ENCODE measurements at places on chromosomes 5 and 9.
A peak's percentile ranks its signal among the peaks of the same experiment; 100 is the strongest.

GRCh38 chr9:70117835-70118319, 74.2 kb downstream of the MAMDC2 start:
- peak; percentile 74 for DNase-seq

DNA sequence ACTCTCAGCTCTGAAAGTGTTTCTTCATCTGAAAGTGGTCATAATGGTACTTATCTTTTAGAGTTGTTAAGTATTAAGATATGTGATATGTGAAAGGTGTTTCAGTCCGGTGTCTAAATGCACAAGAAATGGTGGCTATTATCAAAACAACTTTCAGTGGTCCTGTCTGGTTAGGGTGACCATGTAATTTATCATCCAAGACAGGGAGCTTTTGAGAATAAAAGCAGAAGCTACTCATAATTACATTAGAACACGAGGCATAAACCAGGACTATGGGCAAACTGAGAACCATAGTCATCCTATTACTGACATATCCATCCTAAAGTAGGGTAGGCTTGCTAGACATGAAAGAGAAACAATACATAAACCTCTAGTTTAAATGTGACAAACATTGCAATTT, 418.1 kb upstream of the SEMA6A start:
- DNase-seq = no peak

DNA sequence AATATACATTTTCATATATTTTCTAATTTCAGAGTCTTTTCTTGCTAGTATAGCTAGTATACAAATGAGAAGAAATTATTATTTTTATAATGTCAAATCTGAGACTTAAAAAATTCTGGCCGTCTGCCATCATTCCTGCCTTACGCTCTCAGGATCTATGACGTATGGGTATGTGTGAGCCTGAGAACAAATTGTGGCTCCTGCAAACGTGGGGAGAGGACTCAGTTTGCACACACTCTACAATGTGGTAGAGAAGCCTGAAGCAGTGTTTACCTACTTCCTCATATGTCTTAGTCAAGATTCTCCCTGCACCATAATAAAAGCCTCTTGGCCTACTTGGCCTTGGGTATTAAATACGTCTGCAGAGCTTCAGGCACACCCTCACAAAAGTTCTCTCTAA, 825.4 kb downstream of the SEMA5A start:
- DNase-seq = peak; percentile 54

- no peak for DNase-seq
These were observed 158.2 kb downstream of the SREK1 start for GRCh38 chr5:66302344-66302743.

DNA sequence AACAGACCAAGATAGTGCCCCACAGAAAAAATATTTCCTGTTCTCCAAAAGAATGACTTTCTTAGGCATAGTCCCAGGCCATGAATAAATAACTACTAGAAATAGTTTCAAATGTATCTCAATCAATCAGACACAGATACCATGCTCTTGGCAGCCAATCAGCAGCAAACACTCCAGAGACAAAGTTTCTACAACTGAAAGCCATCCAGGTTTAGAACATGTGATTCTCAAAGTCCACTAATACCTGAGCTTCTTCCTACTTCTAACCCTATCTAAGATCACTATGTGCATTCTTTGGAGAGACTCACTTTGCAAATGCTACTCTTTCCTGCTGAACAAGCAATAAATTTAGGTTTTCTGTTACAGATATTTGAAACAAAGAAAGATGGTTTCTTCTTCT, 425.8 kb upstream of the GRIN3A start:
- no peak for DNase-seq

GRCh38 chr9:127021664-127022363, 100.6 kb downstream of the ANGPTL2 start:
- DNase-seq = peak; percentile 99

DNA sequence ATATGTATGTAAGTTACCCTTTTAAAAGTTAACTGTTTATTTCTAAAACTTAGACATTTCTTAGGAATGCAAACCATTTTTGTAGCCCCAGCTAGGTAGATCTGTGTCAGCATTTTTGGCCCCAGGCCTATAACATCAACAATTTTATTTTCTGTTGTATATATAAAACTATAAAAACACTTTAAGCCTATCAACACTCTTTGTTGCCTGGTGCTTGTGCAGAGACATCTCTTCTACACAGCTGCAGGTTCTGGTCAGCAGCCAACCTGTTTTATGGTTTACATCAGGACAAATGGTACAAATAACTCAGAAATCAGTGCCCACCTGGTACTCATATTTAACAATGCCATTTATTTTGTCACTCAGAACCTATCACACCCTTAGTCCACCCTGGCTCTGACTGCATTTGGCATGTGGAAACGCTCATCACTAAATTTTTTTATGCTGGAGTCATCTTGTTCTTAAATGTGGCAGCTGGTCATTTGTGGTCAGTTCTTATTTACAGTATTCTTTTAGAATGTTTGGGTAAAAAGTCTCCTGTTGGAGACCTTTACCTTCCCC, 173.4 kb downstream of the DNAH5 start:
- no peak for DNase-seq

All from fibroblast of pulmonary artery (primary cell).